Gastroesophageal sphincter (tissue), 4 donors: ENCODE measurements at places on chromosomes 11 and 22.

GRCh38 chr22:41949297-41949965 is 2.5 kb upstream of the CENPM start:
- ATAC-seq: no peak

GRCh38 chr11:48083421-48083820 is 103.1 kb downstream of the PTPRJ start:
- no peak for ATAC-seq

GRCh38 chr11:44628730-44629700 is 63.6 kb downstream of the CD82 start:
- ATAC-seq: no peak

DNA sequence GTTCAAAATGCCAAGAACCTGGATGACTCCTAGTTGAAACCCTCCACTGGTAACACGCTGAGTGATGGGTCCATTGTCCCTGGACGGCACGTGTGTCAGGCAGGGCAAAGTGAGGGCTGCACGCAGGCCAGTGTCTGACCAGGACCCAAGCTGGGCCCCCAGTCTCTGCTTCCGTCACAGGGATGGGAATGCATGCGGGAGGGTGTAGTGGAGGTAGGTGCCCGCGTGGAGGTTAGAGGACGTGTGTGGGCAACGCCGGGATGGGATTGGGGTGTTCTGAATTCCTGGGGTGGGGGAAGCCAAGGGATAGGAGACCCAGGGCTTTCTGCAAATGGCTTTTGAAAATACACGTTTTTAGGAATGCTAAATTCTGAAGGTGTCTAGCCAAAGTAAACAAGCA is 943.3 kb downstream of the BRD1 start:
- no peak for ATAC-seq

DNA sequence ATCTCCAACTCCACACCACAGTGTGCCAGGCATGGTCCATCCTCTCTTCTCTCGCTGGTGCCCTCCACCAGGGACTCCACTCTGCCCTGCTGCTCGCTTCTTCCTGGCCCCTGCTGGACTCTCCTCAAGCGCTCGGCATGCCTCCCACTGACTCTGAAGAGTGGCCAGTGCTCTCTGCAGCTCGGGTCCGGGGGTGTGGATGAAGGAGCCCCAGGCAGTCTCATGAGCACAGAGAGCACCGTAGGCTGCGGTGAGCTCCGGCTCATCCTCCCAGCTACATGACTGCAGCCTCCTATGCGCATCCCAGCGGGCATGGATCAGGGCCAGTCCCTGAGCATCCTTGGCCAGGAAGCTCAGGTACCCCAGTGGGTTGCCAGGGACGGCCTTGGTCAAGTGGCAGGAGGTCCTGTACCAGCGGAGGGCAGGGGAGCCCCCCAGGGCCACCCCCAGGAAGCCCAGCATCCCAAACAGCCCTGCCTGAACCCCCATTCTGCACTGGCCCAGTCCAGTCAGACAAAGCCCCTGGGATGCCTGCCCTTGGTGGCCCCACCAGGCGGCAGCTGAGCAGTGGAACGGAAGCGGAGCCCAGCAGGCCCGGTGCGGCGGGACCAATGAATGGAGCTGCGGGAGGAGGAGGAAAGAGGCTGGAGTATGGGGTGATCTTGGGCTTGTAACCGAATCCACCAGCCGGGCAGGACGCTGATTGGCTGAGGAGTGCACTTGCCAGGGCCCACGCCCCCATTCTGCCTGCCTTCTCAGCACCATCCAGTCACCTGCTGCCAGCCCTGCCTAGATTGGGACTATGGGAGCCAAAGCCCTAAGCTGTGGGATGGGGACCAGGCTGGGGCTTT is at the start of gene PLA2G3:
Gene PLA2G3 (minus strand): TSS at position 643 of the 851 bp plus-strand sequence. CDS start 154 bp downstream, at position 489.
- ATAC-seq: peak; percentile 35

- ATAC-seq: no peak
These were observed 124.2 kb downstream of the APIP start for GRCh38 chr11:34791780-34792542.

- ATAC-seq: no peak
These were observed 14.8 kb downstream of the CD59 start for GRCh38 chr11:33721426-33721825.

DNA sequence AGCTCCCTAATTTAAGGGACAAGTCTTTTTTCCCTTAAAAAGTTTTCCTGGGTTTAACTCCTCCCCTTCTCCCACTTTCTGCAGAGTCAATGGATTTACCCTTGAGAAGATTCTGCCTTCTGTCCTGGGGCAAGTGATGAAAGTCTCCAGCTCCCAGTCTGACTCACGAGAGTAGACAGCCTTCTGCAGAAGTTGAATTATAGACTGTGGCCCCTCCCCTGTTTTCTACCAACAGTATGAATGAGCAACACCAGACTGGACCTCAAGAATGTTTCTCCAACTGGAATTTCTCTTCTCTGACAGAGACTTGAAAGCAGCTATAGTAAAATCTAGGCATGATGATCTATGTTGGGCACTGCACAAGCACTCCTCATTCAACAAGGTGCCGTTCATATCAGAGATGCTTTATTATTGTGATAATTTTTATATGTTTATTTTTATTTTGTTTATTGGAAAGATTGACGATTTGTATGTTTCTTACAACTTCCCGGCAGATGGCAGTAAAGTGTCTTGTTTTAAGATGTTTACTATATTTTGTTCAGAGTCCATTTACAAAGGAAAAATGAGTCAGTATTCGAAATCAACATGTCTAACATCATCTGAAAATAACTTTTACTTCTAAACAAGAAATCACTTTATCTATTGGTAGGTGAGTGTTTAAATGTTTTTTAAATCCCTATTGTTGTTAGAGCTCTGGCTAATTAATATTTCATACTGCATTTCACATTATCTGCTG is 56.6 kb downstream of the LMO2 start:
- ATAC-seq: no peak

- no peak for ATAC-seq
These were observed 1.2 kb downstream of the MRTFA start for GRCh38 chr22:40635043-40635939.
